ENCODE measurements at places on chromosomes 6 and 20. TPM values are rescaled to one million over a fixed set of nuclear protein-coding genes. Genes with fewer than 3 reads are reported as not detected.

The GRM1 gene
- not detected for total RNA-seq

The MAP3K4 gene
- 7.5 TPM for total RNA-seq

The FABP7 gene
- total RNA-seq = not detected

The ULBP3 gene
- 7.1 TPM for total RNA-seq

The GLP1R gene
- not detected for total RNA-seq

The ADGRG6 gene
- 12.1 TPM for total RNA-seq

The AK9 gene
- 2.4 TPM for total RNA-seq

The MYCT1 gene
- total RNA-seq = 3.1 TPM

The ESR1 gene
- total RNA-seq = not detected

The RNF5 gene
- 53.2 TPM for total RNA-seq

The KCNQ5 gene
- total RNA-seq = 0.17 TPM

The TTK gene
- 0.70 TPM for total RNA-seq

The HSPA12B gene
- 5.0 TPM for total RNA-seq

The LTB gene
- 0.17 TPM for total RNA-seq

The CCM2L gene
- not detected for total RNA-seq

The TCP11 gene
- total RNA-seq = not detected

The CALHM4 gene
- total RNA-seq = not detected

The ENPP5 gene
- total RNA-seq = 0.51 TPM

All from pericardium fibroblast (primary cell).